ENCODE measurements at places on chromosomes 13 and 19.

DNA sequence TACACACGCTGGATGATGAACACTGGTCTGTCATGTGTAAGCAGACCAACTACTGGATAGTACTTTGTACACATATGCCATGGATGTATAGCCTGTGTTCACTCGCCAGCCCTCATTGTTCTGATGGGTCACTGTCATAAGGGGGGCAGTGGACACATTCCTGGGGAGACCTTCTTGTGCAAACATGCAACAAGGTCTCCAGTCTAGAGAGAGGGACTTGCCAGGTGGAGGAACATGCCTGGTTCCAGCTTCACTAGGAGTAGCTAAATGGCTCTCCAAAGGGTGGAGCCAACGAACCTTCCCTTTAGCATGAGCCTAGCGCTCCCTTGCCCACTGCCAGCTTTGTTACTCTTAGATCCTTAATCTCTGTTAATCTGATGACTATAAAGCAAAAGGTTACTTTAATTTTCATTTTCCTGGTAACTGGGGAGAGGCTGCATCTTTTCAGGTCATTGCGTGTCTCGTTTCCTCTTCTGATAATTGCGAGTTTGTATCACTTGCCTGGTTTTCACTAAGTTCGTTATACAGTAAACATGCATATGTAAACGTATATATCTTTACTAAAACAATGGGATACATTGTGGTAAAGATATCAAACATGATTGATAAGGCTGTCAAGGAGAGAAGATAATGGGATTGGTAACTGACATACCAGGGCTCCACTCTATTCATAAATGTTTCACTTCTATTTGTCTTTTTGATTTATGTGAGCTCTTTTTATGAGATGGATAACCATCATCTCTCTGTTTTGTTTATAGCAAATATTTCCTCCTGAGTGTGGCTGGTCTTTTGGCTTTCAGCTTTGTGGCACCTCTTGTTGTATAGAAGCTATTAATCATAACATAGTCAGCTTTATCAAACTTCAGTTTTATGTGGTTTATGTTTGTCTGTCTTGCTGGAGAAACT is 235.2 kb upstream of the SGCG start:
- peak; percentile 56 for DNase-seq

DNA sequence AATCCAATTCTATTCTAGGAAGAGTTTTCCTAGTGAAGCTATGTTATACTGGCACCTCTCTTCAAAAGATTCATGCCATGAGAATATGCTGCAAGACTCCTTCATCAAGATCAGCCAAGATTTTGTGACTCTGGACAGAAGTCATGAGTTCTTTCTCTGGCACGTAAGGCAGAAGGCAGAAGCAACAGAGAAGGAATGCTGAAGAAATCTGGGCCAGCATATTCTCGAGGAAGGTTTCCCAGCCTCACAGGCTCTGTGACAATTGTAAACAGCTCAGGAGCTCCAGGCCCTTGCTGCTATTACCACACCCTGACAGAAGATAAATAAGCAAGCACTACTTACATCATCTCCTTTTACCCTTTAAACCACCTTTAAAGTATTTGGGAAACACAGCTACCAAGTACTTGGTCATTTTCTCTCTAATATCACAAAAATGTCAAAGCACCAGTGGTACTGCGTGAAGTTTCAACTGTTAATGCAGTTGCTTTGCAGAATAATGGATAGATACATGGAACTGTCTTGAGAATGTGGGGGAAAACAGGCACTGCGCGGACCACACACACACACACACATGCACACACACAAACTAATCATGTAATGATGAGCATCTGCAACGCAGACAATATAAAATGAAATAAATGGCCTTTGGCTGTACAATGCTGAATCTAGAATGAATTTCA is 55.4 kb downstream of the INTS6 start:
- DNase-seq = no peak

- DNase-seq = peak; percentile 13
These were observed 56.6 kb downstream of the TUBGCP3 start for GRCh38 chr13:112531263-112531794.

DNA sequence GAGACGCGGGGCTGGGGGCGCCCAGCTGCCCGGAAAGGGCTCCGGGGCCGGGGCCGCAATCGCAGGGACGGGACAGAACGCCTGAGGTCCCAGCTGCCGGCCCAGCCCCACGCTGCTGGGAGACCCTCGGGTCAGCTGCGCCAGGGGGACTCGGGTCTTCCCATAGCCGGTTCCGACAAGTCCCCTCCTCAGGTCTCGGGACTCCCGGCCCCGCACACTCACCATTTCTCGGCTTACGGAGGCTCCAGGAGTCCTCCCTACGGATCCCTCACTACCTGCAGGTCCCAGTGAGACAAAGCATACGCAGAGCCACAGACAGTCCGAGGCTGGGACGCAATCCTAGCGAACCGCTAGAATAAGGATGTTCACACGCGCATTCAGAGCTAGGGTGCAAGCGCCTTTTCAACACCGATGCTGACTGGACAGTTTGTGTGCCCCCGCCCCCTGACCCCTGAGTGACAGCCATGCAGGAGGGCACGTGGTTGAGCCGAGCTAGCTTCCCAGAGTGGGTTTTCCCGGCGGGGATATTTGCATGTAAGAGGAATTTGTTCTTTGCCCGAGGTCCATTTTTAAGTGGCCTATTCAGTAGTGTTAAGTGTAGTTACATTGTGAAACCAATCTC is 13.6 kb downstream of the ZNF490 start:
- no peak for DNase-seq

DNA sequence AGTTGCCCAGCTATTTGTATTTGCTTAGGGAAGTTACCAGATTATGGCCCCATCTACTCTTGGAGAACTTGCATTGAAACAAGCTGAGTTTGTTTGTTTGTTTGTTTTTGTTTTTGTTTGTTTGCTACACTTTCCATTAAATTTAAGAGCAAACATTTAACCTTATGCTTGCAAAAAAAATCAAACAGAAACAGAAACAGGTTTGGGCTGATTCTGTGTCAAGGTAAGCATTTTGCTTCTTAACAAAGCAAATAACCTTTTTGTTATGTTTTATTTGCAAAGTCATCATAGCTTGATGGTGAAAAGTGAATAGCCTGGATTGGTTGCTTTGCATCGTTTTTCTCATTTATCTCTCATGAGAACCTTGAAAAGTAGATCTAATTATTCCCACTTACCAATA is 531.8 kb downstream of the EFNB2 start:
- peak; percentile 56 for DNase-seq
